ENCODE measurements at places on chromosomes 13 and 19. TPM values are rescaled to one million over a fixed set of nuclear protein-coding genes. Genes with fewer than 3 reads are reported as not detected.
A peak's percentile ranks its signal among the peaks of the same experiment; 100 is the strongest.

DNA sequence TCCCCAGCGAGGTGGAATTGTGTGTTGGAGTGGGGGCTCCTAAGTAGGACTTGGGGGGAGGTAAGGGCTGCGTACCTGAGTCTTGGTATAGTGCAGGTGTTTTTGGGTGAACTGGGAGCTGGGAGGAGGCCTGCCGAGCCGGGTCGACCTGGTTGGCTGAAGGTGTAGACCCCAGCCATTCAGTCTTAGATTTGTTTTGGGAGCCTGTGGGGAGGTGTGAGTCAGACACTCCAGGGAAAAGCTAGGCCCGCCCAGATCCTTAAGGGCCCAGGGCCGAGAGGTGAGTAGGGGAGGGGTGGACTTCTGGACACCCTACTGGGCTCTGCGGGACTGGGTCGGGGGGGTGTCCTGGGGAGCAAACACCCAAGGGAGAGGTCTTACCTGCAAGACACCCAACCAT lies 935 bp downstream of the CRB3 start:
- no peak for DNase-seq

DNA sequence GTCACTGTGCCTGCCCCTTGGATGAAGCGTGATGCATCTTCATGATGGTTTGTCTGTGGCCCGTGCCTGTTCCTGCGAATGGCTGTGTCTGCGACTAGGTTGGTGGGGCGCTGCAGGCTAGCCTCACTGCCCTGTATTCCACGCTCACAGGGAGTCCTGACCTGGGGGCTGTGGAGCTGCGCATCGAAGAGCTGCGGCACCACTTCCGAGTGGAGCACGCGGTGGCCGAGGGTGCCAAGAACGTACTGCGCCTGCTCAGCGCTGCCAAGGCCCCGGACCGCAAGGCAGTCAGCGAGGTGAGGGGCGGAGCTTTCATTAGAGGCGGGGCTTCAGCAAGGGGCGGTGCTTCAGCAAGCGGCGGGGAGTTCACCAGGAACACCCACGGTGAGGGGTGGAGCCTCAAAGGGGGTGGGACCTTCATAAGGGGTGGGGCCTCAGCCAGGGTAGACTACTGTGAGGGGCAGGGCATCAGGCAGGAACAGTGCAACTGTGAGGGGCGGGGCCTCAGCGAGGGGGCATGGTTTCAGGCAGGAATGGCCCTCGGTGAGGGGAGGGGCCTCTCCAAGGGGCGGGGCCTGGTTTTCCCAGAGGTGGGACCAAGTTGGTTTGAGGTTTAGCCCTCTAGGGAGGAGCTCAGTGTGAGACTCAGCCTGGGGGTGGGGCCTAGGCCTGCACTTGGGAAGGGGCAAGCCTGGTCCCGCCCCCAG lies 17.2 kb downstream of the PKN1 start:
- DNase-seq = peak; percentile 72

GRCh38 chr13:78192716-78193115 lies 274.1 kb upstream of the EDNRB start:
- no peak for DNase-seq

DNA sequence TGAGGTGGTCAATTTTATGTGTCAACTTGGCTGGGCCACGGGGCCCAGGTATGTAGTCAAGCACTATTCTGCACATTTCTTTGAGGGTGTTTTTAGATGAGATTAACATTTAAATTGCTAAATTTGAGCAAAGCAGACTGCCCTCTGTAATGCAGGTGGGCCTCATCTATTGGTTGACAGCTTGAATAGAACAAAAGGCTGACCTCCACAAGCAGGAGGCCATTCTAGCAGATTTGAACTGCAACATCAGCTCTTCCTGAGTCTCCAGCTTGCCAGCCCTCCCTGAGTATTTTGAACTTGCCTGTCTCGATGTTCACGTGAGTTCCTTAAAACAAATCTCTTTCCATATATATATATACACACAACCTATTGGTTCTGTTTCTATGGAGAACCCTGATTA lies 134.8 kb downstream of the DCLK1 start:
- no peak for DNase-seq

- no peak for DNase-seq
These were observed 489.1 kb downstream of the DIAPH3 start for GRCh38 chr13:59674616-59675015.

DNA sequence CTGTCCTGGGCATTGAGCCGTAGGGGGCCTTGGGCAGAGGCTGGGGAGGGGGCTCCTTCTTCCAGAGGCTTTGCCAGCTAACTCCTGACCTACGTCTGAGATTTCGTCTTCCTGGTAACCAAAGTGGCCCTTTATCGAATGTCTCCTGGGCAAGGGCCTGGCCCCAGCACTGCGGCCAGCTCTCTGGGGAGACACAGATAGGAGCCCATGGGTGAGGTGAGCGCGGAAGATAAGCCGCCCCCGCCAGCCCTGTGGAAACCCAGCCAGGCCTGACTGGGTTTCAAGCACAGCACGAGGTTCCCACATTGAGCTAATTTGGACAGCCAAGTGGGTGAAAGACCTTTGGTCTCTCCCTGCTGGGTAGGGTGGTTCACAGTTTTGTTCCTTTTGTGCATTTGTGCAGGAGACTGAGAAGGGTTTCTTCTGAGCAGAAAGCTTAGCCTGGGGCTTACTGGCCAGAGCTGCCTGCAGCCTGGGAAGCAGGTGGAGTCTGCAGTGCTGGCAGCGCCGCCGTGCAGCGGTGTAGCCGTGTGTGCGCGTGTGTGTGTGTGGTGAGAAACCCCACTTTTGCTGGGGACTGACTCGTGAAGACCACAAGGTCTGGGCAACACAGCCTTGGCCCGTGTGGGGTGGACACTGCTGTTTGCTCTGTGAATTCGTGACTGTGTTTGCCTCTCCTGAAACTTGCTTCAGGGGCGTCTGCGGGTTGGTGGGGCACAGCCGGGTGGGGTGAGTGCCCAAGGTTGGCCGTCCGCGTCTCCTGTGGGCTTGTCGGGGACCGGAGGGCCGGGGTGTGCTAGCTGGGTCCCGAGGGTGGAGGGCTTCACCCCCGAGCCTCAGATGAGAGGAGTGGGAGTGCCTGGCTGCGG lies 2.5 kb downstream of the BSG start:
- peak; percentile 49 for DNase-seq

The NDUFB7 gene
- total RNA-seq = 382 TPM

The HAUS5 gene
- 3.9 TPM for total RNA-seq

The ZNF677 gene
- total RNA-seq = 16.5 TPM
